ENCODE measurements at places on chromosomes 5 and 9.

DNA sequence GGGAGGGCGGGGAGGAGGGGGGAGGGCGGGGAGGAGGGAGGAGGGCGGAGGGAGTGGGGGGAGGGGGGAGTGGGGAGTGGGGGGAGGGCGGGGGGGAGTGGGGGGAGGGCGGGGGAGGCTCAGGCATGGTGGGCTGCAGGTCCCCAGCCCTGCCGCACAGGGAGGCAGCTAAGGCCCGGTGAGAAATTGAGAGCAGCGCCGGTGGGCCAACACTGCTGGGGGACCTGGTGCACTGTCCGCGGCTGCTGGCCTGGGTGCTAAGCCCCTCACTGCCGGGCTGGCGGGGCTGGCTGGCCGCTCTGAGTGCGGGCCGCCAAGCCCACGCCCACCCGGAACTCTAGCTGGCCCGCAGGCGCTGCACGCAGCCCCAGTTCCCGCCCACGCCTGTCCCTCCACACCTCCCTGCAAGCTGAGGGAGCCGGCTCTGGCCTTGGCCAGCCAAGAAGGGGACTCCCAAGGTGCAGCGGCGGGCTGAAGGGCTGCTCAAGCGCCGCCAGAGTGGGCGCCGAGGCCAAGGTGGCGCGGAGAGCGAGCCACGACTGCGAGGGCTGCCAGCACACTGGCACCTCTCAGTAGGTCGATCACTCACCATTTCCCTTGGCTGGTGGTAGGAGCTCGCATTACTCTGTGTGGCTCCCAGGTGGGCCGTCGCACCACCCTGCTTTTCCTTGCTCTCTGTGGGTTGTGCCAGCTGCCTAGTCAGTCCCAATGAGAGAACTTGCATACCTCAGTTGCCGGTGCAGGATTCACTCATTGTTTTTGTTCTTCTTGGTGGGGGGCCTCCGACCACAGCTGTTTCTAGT lies 160.2 kb downstream of the CNTLN start:
- H3K4me1 ChIP-seq: no peaks in the 10 kb centered on the region
- H3K27ac ChIP-seq: no peak overlapping the region
- H3K36me3 ChIP-seq: no peaks in the 10 kb centered on the region
- H3K27me3 ChIP-seq: no peaks in the 10 kb centered on the region
- no peak for DNase-seq

GRCh38 chr5:170757182-170757601 lies 26.3 kb upstream of the GABRP start:
- H3K4me3 ChIP-seq: no peak overlapping the region
- no peaks in the 10 kb centered on the region for H3K4me1 ChIP-seq
- no peak for DNase-seq
- H3K27me3 ChIP-seq: peaks cover 4% of the 10 kb centered on the region
- H3K36me3 ChIP-seq: no peaks in the 10 kb centered on the region

DNA sequence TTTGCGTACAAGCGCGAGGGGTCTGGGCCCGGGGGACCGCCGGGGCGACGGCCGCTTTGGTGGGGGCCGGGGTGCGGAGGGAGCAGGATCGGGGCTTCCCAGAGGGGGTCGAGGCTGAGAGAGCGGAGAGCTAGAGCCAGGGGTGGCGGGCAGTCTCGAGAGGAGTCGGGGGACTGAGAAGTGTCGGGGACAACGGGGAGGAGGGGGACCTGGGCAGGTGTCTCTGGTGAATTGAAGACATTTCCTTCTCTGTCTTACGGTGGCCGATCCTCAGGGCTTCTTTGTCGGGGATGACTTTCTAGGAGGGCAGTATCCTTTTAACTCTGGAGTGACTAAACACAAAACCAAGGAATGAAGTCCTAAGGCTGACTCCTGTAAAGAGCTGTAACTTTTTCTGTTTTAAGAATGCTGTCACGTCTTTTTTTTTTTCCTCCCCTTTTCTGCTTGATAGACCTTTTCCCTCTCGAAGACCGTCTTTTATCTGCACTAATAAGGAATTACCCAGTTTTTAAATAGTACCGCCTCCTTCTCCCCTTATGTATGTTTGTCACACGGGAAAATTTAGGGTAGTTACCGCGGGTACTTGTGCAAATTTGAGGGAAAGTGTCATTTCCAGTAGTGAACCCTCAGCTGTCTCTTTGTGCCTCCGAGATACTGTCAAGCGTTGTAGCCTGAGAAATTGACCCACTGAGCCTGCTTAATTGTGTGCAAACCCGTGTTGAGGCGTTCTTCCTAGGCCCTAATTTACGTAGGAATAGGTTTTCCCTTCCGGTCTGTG lies 822 bp downstream of the DENND4C start:
- H3K4me1 ChIP-seq: peaks cover 4% of the 10 kb centered on the region
- no peaks in the 10 kb centered on the region for H3K27me3 ChIP-seq
- DNase-seq: no peak
- H3K36me3 ChIP-seq: peaks cover 2% of the 10 kb centered on the region

GRCh38 chr5:165397516-165397915 lies 1892.1 kb downstream of the MAT2B start:
- no peak overlapping the region for H3K27ac ChIP-seq
- no peaks in the 10 kb centered on the region for H3K36me3 ChIP-seq
- DNase-seq: no peak
- no peaks in the 10 kb centered on the region for H3K27me3 ChIP-seq

DNA sequence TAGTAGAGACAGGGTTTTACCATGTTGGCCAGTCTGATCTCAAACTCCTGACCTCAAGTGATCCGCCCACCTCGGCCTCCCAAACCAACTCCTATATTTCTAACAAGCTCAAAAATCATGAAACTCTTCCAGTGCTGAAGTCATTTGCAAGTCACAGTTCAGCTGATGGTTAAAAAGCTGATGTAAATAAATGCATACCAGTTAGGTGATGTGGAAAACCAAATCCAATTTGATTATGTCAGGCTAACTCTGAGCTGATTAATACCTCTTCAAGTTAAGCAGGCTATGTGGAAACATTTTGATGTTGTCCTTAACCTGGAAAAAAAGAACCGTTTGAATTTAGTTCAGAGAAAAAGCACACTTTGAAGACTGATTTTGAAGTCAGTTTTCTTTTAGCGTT lies 51.0 kb downstream of the TMEM252 start:
- peaks cover 6% of the 10 kb centered on the region for H3K27me3 ChIP-seq
- H3K4me1 ChIP-seq: no peaks in the 10 kb centered on the region
- DNase-seq: no peak
- H3K4me3 ChIP-seq: no peak overlapping the region
- H3K27ac ChIP-seq: no peak overlapping the region

DNA sequence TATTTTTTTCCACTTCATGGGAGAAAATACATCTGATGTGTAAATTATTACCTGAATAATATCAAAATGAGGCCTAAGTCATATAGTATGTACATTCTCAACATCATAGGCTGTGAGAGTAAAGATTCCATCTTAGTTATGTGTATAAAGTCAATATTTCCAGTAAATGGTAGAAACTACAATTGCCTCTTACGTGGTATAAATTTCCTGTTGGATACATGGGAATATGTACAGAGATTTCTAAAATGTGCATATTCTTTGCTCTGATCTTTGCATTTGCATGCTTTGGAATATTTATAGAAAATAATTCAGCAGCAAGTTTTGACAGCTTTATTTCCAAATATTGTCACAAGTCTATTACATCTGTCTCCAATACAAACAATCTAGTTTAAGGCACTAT lies 78.8 kb downstream of the GABRB2 start:
- no peaks in the 10 kb centered on the region for H3K4me1 ChIP-seq
- no peaks in the 10 kb centered on the region for H3K27me3 ChIP-seq
- H3K4me3 ChIP-seq: no peak overlapping the region
- no peak for DNase-seq
- H3K36me3 ChIP-seq: no peaks in the 10 kb centered on the region

GRCh38 chr5:53782620-53783019 lies 222.2 kb downstream of the NDUFS4 start:
- H3K4me1 ChIP-seq: peaks cover 11% of the 10 kb centered on the region
- H3K27me3 ChIP-seq: peaks cover 9% of the 10 kb centered on the region
- H3K36me3 ChIP-seq: no peaks in the 10 kb centered on the region

DNA sequence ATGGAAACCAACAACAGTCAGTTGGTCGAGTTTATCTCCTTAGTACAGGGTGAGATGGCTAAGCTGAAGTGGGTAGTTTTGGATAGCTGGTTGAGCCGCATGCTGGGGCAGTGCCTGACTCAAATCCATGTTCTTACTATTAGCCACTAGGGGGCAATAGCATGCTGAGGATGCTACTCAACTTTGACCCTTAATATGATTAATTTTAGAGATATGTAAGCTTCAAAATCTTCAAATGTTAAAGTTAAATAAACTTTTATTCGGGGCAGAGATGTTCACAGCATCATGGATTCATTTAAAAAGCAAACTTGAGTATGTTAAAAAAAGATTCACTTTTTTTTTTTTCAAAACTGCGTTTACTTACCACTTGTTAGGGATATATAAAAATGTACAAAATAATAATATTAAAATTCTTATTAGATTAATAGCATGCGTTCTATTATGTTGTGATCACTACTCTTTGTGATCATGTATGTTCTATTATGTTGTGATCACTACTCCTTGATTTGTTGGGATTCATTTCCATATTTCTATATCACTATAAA lies 57.0 kb downstream of the C9orf153 start:
- H3K4me1 ChIP-seq: no peaks in the 10 kb centered on the region
- no peaks in the 10 kb centered on the region for H3K36me3 ChIP-seq
- no peak for DNase-seq
- H3K4me3 ChIP-seq: no peak overlapping the region
